Vagina (tissue), 2 donors: ENCODE measurements at places on chromosomes 12 and 14.

GRCh38 chr12:130014485-130014807, 110.6 kb upstream of the TMEM132D start:
- DNase-seq = no peak

DNA sequence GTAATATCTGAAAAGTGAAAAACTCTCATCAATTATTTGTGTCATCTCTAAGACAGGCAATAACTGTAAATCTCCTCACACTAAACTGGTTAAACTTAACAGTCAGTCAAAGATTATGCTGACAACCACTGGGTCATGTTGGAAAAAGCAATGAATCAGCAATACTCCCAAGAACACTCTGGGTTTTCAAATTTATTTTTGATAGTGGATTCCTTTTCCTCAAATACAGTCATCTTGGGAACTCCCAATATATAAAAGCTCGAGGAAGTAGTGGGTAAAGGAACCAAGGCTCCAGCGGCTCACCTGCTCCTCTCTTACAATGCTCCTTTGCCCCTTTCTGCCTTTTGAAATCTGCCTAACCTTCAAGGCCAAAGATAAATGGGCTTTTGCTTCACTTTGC, 70.0 kb downstream of the ARMH4 start:
- DNase-seq = no peak

DNA sequence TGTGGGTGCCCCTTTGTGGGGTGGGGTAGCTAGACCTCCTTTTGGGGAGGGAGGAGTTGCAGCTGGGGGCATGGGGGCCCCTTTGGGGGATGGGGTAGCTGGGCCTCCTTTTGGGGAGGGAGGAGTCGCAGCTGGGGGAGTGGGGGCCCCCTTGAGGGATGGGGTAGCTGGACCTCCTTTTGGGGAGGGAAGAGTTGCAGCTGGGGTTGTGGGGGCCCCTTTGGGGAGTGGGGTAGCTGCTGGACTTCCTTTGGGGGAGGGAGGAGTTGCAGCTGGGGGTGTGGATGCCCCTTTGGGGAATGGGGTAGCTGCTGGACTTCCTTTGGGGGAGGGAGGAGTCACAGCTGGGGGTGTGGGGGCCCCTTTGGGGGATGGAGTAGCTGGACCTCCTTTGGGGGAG, 7.0 kb downstream of the NACA start:
- no peak for DNase-seq

GRCh38 chr12:130525384-130526172, 187.9 kb downstream of the PIWIL1 start:
- no peak for DNase-seq

DNA sequence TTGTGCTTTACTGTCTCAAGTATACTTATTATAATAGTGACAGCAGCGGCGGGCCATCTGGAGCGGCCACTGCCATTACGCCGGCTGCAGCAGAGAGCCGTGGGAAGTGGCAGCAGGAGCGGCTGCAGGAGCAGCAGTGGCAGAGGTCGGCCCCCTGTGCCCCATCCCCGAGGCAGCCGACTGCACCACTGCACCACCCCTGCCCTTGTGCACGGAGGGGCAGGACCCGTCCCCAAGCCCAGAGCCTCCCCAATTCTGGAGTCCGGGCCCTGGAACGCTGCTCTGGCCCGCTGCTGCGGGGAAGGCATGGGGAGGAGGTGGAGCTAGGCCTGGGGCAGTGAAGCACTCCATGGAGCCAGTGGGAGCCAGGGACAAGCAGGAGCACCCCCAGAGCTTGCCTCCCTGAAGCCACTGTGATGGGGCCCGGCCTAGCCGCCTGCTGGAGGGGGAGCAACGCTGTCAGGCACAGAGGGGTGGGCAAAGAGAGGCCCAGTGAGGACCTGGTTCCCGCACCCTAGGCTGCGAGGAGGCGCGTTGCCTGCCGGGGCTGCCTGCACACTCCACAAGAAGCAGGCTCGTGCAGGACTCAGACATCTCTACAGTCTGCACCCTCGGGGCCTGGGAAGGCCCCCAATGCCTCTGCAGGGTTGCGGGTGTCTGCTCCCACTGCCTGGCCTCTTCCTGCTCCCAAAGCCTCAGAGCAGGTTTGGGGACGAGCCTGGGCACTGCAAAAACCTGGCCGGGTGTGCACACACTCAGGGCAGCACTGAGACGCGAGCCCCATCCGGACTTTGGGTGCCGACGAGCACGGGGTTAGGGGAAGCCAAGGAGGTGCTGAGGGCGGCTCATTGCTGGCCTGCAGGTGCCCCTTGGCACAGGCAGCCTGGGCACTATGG, 74.2 kb upstream of the RASSF8 start:
- no peak for DNase-seq
